ENCODE measurements at places on chromosomes 12 and 14.

GRCh38 chr14:74988131-74988530 lies 14.6 kb upstream of the EIF2B2 start:
- peak; percentile 7 for DNase-seq

DNA sequence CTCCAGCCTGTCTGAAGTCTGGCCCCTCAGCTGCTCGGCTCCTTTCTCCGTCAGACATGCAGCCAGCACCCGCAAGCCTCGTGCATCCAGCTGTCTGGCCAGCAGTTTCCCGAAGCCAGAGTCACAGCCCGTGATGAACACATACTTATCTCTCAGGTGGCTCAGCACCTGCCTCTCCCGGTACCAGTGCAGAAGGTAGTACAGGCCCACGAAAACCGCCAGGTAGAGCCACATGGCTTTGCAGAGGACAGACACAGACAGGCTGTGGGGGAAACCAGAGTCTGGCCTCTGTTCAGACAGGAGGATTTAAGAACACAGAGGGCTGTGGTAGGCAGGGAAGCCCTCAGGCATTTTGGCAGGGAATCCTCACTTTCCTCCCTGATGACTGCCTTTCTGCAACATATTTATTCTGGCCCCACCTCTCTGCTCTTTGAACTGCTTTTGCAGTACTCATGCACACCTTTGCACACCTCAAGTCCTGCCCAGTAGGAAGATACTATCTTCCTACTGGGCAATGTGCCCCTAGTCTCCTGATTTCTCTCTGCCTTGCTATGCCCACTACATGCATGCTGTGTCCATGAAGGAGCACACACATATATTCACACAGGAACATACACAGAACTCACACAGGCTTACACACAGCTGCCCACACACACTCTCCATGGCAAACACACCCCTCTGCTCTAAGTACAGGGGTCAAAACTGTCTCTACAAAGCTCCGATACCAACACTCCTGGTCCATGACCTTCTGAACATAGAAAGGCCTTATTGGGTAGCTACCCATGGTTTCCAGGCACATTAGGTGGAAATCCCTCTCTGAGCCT lies at the start of gene RDH16:
Gene RDH16, minus strand, starts transcription at position 380 of the 824 bp plus-strand sequence. Its CDS starts 146 bp downstream, at position 234.
- DNase-seq, result no peak

DNA sequence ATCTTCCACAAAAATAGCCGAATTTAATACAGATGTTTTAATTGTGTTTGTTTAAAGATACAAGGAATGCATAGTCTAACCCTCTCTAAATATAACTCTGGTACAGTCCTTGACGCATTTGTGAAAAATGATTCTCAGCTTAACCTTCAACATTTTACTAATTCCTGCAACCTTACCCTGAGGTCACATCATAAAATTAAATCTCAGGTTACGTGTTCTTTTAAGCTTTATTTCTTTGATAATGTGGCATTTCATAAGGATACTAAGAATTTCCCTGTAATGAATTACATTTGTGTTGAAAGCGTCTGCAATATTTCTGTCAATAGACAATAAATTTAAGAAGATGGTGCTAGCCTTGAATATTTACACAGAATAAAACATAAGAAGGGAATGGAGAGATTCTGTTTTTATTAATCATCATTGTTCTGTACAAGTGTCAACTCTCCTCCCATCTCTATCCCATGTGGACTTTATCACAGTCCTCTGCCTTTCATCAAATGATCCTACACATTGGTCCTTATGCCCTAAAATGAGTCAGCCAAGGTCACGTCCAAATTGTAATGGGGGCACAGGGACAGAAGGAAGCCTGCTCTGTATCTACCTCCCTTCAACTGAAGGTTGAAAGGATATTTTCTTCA lies 769.3 kb upstream of the FLRT2 start:
- no peak for DNase-seq

DNA sequence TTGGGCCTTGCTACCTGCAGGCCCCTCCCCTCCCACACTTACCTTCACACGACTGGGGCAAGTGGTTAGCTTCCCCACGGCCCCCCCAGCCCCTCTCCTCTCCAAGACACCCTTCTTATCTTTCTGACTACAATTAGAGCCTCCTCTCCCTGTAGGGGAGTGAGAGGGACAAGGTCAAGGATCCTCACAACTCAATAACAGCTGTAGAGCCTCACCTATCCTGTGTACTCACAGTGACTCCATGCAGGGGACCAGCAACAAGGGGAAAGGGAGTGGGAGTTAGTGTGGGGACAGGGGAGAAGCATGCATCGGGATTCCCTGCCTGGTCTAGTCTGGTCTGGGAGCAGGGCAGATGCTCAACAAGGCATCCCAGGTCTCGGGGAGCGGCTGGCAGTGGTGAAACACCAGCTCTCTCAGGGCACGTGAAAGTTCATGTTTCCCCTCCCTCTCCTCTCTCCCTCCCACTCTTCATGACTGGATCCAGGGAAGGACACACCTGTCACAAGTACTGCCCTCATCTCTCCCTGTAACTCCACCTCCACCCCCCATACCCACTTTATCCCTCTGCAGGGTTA lies 45.3 kb downstream of the SMUG1 start:
- DNase-seq, result no peak

GRCh38 chr12:29187756-29188155 lies 38.7 kb downstream of the FAR2 start:
- DNase-seq, result no peak

Data from stimulated activated CD8-positive, alpha-beta memory T cell treated with anti-CD3 and anti-CD28 coated beads, Interleukin-4, amount 100 ng/mL, for 48 hours (primary cell).